ENCODE measurements at places on chromosomes 1 and 21. TPM values are rescaled to one million over a fixed set of nuclear protein-coding genes. Genes with fewer than 3 reads are reported as not detected.

UMODL1 gene
- not detected for total RNA-seq

KPRP gene
- not detected for total RNA-seq

MCOLN3 gene
- 0.50 TPM for total RNA-seq

FAM72A gene
- total RNA-seq, result 14.1 TPM

Data from CD8-positive, alpha-beta memory T cell (primary cell).